ENCODE measurements at places on chromosomes 5 and 9. TPM values are rescaled to one million over a fixed set of nuclear protein-coding genes. Genes with fewer than 3 reads are reported as not detected.

NUTM2G gene
- total RNA-seq = not detected

BHMT gene
- total RNA-seq = not detected

ABCA2 gene
- total RNA-seq = 138 TPM

AIF1L gene
- total RNA-seq = 0.37 TPM

ENC1 gene
- total RNA-seq = 1.3 TPM

TLR4 gene
- 0.18 TPM for total RNA-seq

MAMDC4 gene
- 10.7 TPM for total RNA-seq

PURA gene
- total RNA-seq = 28.1 TPM

MAP3K1 gene
- 53.1 TPM for total RNA-seq

NDUFA8 gene
- total RNA-seq = 11.2 TPM

CDH9 gene
- total RNA-seq = not detected

PRLR gene
- total RNA-seq = 0.23 TPM

IL3 gene
- not detected for total RNA-seq

PTBP3 gene
- total RNA-seq = 109 TPM

SOHLH1 gene
- not detected for total RNA-seq

LHX3 gene
- total RNA-seq = 0.13 TPM

LCN2 gene
- total RNA-seq = not detected

ECSCR gene
- total RNA-seq = not detected

PNPLA7 gene
- 18.8 TPM for total RNA-seq

PCA3 gene
- total RNA-seq = not detected

C8G gene
- 1.9 TPM for total RNA-seq

GNA14 gene
- total RNA-seq = not detected

SCGB3A2 gene
- not detected for total RNA-seq

CDO1 gene
- total RNA-seq = 0.82 TPM

ENTREP1 gene
- not detected for total RNA-seq

RNF183 gene
- 0.73 TPM for total RNA-seq

BTNL8 gene
- total RNA-seq = not detected

LCN9 gene
- not detected for total RNA-seq

CRHBP gene
- 0.51 TPM for total RNA-seq

FCHO2 gene
- total RNA-seq = 5.5 TPM

SPATA24 gene
- total RNA-seq = 4.8 TPM

SH3RF2 gene
- total RNA-seq = 0.26 TPM

IFNA2 gene
- not detected for total RNA-seq

IL13 gene
- 1.9 TPM for total RNA-seq

TBC1D2 gene
- 6.5 TPM for total RNA-seq

BNC2 gene
- total RNA-seq = 0.59 TPM

MARCOL gene
- not detected for total RNA-seq

SLC6A18 gene
- total RNA-seq = not detected

TMEM215 gene
- not detected for total RNA-seq

SOWAHA gene
- total RNA-seq = not detected

PAEP gene
- not detected for total RNA-seq

PCDHA8 gene
- total RNA-seq = not detected

TRAPPC13 gene
- 19.2 TPM for total RNA-seq

ANKRD18B gene
- 2.6 TPM for total RNA-seq

PCDH12 gene
- 0.07 TPM for total RNA-seq

FBXW11 gene
- 34.6 TPM for total RNA-seq

PCDHGA6 gene
- 0.19 TPM for total RNA-seq

RIOK2 gene
- total RNA-seq = 22.5 TPM

PCDHA3 gene
- total RNA-seq = not detected

SLC25A2 gene
- 1.0 TPM for total RNA-seq
